Glutamatergic neuron (in vitro differentiated cells): ENCODE measurements at places on chromosomes 5 and 9. TPM values are rescaled to one million over a fixed set of nuclear protein-coding genes. Genes with fewer than 3 reads are reported as not detected.

GRCh38 chr9:92327283-92327850 is 1.6 kb downstream of the CENPP start:
- DNase-seq: no peak

GRCh38 chr9:137044502-137045177 is 1.3 kb downstream of the NPDC1 start:
- DNase-seq: no peak

GRCh38 chr9:126806336-126806735 is 1.5 kb downstream of the ZBTB43 start:
- DNase-seq: no peak

DNA sequence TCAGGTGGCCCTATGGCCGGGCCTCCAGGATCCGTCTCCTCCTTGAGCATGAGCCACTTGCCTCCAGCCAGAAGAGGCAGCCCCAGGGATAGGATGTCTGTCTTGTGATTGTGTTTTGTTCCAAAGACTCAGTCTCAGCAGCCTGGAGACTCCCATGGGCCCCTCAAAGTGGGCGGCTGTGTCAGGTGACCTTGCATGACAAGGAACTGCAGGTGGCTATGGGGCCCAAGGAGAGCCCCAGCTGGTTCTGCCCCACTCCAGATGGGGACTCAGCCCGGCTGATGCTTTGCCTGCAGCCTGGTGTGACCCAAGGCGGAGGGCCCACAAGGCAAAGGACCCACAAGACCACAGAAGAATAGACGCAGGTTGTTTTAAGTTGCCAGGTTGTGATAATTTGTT is 284.3 kb upstream of the IRX4 start:
- DNase-seq: no peak

- DNase-seq: no peak
Measured at GRCh38 chr5:122864400-122864799, 19.0 kb downstream of the SNX24 start.

DNA sequence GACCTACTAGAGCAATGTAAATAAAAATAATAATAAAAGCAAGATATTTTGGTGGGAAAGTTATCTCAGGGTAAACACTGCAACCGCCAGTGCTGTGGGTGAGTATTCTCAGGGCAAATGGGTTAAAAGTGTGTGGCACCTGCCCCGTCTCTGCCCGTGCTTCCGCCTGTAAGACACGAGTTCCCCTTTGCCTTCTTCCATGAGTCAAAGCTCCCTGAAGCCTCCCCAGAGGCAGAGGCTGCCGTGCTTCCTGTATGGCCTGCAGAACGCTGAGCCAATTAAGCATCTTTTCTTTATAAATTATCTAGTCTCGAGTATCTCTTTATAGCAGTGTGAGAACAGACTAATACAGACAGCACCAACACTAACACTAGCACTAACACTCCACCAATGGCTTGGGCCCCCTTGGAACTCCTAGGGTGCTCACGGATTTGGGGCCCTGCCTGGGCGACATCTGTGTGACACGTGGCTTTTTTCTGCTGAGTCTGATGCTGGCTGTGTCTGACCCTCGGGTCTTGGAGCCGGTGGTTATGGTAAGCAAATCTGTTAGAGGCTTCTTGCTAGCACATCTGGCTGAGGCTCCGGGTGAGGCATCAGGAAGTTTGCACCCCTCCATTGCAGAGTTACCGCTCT is 10.6 kb downstream of the PLEKHG4B start:
- peak; percentile 59 for DNase-seq

DNA sequence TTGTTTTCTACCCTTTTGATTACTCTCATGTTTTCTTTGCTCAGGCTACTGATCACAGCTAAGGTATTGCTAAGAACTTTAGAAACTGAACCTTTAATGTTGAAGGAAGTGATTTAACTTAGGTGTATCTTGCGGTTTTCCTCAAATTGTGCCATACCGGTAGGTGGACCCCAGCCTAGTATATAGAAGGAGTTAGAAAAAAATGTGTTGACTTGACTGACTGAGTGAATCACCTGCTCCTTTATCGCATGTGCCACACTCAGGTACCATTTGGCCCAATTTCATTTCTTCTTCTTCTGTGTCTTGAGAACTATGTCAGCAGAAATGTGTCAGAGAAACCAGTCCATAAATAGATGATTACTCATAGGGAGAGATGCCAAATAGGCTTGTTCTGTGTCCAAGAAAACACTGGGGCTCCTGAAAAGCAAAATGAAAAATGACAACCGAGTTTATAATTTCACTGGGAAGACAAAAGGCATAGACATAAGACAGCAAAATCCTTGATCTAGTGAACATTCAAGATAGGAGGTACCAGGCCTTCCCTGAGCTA is 19.4 kb downstream of the PLPPR1 start:
- no peak for DNase-seq

DNA sequence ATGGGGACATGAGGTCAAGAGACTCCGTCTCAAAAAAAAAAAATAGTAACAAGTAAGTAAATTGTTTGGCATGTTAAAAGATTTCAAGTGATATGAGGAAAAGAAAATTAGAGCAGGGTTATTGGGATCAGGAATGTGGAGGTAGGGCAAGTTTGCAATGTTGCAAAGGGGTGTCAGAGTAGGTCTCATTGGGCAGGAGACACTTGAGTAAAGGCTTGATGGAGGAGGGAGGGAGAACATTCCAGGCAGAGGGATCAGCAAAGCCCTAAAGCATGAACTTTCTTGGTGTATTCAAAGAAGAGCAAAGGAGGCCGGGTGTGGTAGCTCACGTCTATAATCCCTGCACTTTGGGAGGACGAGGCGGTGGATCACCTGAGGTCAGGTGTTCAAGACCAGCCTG is 87.1 kb upstream of the HAND1 start:
- no peak for DNase-seq

DNA sequence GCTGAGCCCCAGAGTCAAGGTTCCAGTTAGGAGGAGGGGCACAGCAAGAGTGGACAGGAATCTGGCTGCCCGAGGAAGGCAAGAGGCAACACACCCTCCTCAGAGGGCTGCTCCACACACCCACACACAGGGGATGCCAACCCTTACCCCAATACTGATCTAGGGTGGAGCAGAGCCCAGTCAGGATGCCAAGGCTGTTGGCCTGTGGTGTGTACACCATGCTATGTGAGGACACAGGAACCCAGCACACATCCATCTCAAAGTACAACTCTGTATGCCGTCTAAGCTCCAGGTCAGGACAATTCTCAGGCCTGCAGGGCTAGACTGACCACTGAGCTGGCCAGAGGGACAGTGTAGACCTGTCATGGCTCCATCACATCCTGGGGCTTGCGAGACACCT is 2.6 kb downstream of the SEPTIN8 start:
- DNase-seq: no peak

GRCh38 chr5:83093692-83094091 is 16.3 kb downstream of the XRCC4 start:
- DNase-seq: no peak

GRCh38 chr9:100670719-100671118 is 92.8 kb downstream of the CAVIN4 start:
- DNase-seq: no peak

- no peak for DNase-seq
Measured at GRCh38 chr5:3605298-3606010, 9.8 kb downstream of the IRX1 start.

GRCh38 chr5:103973669-103974068 is 411.1 kb upstream of the NUDT12 start:
- no peak for DNase-seq

- no peak for DNase-seq
Measured at GRCh38 chr5:176719113-176719739, 71.9 kb downstream of the TSPAN17 start.

- no peak for DNase-seq
Measured at GRCh38 chr9:121261755-121262154, 6.2 kb upstream of the GSN start.

GRCh38 chr5:75433814-75434506 is 77.5 kb downstream of the CERT1 start:
- no peak for DNase-seq

The MIER3 gene
- 41.3 TPM for total RNA-seq

The CCNO gene
- not detected for total RNA-seq

The PGM5 gene
- total RNA-seq: not detected

The PIP5KL1 gene
- 11.9 TPM for total RNA-seq

The SPATA9 gene
- total RNA-seq: not detected

The PCDHB11 gene
- total RNA-seq: 10.6 TPM

The FAM78A gene
- total RNA-seq: 14.9 TPM

The MED10 gene
- total RNA-seq: 28.4 TPM

The PCDHB15 gene
- 29.5 TPM for total RNA-seq
